ENCODE measurements at places on chromosomes 6 and 20.

DNA sequence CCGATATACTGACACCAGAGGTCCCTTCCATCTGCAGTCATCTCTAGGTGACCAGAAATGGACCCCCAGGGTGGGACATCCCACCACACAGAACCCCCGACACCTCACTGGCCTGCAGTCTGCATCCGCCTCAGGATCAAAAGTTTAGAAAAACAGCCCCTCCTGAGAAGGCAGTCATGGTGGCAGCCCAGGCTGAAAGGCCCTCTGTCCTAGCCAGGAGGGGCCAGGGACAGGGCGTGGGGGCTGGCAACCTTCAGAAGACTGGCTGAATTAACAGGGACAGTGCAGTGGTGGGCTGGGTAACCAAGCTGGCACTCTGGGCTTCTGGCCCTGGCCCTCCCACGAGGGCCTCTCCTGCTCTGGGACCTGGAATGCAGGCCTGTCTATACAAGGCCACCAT lies 34.3 kb upstream of the MDFI start:
- no peak for DNase-seq

DNA sequence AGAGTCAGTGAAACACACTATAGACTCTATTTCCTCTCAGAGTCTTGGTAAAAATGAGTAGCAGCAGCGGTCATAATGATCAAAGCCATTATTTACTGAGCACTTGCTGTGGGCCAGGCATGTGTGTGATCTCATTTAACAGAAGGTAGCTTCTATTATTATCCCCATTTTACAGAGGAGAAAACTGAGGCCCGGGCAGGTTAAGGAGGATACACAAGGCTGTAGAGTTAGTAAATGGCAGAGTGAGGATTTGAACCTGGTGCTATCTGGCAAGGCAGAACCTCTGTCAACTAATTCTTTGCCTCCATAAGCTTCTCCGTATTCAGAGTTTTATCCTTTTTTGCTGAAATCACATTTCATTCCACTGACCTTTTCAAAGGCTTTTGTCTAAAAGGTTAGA lies 122.2 kb upstream of the SALL4 start:
- no peak for DNase-seq

- no peak for DNase-seq
Measured at GRCh38 chr6:139470997-139471396, 96.5 kb upstream of the CITED2 start.

GRCh38 chr20:24141111-24141510 lies 152.5 kb upstream of the GGTLC1 start:
- no peak for DNase-seq

DNA sequence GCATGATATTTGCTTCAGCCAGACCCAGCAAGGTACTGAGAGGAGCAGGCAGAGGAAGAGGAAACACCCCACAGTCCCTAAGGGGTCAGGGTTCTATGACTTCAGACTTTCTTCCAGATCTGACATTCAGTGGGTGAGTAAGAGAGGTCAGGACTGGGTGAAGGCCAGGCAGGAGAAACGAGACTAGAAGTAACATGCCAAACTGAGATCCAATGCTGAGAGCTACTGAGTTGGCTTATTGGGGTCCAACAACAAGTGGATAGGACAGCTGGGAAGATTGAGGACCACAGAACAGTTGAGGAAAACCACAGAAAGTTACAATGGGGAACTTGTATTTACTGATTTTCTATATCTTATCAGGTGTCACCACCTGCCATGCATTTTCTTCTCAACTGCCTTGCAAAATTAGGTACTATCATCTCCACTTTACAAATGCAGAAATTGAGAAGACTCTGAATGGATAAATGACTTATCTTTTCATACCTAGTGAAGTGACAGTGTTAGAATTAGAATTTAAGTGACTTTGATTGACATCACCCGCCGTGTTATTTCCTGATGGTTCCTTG lies 43.8 kb upstream of the HIVEP1 start:
- DNase-seq, result no peak

DNA sequence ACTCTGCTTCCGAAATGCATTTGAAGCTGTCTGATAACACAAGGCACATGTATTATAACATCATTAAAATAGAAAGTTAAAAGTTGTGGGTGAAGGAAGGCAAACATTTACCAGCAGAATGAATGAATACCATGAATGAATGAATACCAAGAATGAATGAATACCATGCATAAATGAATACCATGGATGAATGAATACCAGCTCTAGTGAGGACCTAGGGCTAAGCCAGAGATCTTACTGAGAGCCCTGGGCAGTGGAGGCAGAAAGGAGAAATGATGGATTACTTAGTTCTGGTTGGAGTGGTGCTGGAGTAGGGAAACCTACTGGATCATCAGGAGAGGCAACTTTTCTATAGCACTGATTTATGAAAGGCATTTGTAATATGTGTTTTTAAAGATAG lies 998.0 kb downstream of the KIF16B start:
- no peak for DNase-seq

DNA sequence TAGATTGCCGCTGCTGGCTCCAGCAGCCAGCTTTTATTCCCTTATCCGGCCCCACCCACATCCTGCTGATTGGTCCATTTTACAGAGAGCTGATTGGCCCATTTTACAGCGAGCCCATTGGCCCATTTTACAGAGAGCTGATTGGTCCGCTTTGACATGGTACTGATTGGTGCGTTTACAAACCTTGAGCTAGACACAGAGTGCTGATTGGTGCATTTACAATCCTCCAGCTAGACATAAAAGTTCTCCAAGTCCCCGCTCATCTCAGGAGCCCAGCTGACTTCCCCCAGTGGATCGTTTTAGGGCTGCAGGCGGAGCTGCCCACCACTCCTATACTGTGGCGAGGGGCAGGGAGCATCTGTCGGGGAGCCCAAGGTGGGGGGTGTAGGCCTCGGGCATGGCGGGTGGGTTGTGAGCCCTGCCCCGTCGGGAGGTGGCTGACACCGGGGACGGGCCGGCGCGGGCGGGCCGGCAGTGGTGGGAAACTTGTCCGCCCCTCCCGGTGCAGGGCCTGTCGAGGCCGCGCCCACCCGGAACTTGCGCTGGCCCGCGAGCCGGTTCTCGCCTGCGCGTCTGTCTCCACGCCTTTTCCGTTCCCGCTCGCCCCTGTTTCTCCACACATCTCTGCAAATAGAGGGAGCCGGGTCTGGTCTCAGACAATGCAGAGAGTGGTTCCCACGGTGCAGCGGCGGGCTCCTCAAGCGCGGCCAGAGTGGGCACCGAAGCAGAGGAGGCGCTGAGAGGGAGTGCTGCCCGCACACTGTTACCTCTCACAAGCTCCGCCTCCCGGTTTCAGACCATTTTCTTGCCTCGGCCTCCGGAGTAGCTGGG lies 86.1 kb upstream of the STMND1 start:
- no peak for DNase-seq

GRCh38 chr20:16803965-16804792 lies 56.0 kb downstream of the OTOR start:
- peak; percentile 68 for DNase-seq

- DNase-seq, result no peak
Measured at GRCh38 chr6:124877468-124877867, 84.8 kb upstream of the RNF217 start.

GRCh38 chr6:31899882-31900722 lies 1.8 kb downstream of the ZBTB12 start:
- DNase-seq, result no peak

GRCh38 chr20:23666698-23667097 lies 22.1 kb downstream of the CST4 start:
- DNase-seq, result no peak

- DNase-seq, result peak; percentile 73
Measured at GRCh38 chr6:116536216-116536621, 9.3 kb downstream of the TRAPPC3L start.

GRCh38 chr6:42451333-42452170 lies at the start of gene TRERF1:
TRERF1 (minus strand) TSS chr6:42451926; CDS start chr6:42269590, 182,336 bp downstream.
- peak; percentile 59 for DNase-seq

DNA sequence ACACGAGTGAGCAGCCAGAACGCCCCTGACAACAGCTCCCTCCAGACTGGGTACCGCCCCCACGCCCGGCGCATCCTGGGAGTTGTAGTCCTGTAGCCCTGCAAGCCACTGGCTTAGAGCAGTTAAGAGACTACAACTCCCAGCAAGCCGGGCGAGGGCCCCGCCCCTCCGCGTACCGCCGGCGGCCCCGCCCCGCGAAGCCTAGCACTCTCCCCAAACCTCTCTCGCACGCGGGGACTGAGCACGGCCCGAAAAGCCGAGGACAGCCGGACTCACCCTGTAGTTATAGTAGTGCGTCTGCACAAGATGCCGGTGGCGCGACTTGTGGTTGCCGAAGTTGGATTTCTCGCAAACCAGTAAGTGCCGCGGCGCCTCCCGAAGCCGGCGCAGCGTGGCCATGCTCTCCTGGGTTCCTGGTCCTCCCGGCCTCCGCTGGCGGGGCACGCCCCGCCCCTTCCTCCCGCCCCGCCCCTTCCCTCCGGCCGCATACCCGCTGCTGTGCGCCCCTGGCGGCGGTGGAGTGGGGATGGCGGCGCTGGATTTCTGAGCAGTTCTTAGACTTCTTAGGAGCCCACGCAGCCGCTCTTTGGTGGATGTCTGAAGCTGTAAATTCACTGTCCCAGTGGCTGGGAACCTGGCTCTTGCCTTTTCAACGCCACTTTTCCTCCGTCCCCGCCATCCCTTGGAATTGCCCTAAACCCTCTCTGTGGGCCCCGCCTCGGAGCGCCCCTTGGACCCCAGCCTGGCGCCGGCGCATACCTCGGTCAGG lies at the start of gene RPP40:
TSS of gene RPP40 (minus strand) at position 434 of the 769 bp plus-strand sequence. CDS start at position 399, 35 bp downstream.
- peak; percentile 97 for DNase-seq

- peak; percentile 93 for DNase-seq
Measured at GRCh38 chr6:145814501-145815308, at the start of gene FBXO30. FBXO30 (minus strand) TSS chr6:145814795; CDS start chr6:145806405, 8,390 bp downstream.

DNA sequence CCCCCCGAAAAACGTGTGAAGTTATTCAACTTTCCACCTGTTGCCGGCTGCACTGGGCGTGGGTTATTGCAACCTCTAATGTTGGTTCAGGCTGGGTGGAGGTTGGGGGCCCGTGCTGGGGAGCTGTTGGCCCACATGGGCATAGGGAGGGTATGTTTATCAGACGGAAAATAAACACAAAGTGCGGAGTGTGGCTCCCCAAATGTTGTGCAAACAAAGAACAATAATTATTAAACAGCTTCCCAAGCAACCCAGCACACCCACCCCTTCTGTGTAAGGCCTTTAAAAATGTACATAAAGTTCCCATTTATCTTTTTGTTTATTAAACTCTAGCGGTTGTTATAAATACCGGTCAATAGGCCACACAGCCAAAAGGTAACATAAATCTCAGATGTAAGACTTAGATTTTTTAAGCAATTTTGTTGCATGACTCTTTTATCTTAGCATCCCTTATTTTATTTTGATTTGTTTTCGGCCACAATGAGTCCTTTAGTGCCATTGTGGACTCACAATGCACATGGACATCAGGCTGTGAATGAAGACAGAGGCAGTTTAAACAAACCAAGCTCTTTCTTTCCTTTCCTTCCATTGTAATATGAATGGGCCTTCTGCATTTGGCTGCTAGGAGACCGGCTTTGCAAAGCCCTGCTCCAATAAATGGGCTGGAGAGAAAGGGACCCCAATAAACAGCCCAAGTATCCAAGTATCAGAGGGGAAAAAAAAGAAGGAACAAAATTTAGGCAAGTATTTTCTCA lies 6.9 kb upstream of the DLL1 start:
- DNase-seq, result peak; percentile 46

DNA sequence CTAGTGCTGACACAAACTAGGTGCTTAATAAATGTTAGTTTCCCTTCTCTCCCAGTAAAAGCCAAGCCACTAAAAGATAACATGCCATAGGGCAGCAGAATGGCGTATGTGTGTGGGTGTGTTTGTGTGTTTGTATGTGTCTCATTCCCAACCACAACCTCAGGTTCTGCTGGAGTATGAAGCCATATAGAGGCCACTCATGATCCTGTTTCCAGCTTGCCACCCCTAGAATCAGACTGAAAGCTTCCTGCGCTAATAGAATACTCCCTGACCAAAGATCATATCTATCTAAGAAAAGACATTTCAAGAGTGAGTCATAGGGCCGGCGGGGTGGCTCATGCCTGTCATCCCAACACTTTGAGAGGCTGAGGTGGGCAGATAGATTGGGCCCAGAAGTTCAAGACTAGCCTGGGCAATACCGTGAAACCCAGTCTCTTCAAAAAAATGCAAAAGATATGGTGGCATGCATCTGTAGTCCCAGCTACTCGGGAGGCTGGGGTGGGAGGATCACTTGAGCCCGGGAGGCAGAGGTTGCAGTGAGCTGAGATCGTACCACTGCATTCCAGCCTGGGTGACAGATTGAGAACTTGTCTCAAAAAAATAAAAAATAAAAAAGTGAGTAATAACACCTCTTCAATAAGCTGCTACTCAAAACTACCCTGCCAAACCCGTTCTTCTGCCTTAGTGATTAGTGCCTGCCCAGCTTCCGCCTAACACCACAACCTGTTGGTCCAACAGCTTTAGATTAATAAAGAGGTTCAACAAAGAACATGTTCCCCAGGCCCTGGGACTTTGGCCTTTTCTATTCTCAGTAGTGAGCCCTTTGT lies 11.8 kb upstream of the SNRPC start:
- DNase-seq, result no peak

DNA sequence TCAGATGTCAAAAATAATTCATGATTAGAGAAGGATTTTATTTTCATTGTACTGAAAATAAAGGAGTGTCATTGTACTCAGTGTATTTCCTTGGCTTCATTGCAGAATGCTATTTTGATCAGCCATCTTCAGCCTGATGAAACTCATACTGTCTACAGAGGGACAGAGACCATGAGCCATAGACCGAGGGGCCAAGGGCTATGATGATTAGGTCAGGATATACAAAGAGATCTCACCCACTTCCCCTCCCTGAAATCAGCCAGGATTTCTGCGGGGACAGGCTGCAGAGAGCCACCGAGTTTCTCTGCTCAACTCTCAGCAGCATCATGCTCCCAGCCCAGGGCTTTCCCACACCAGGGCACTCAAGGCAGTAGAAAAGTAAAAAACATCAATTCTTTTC lies 47.0 kb downstream of the ALDH8A1 start:
- no peak for DNase-seq

GRCh38 chr6:37244430-37245310 lies 12.9 kb upstream of the TBC1D22B start:
- peak; percentile 99 for DNase-seq

- DNase-seq, result no peak
Measured at GRCh38 chr6:71465096-71465495, 176.5 kb downstream of the OGFRL1 start.

- no peak for DNase-seq
Measured at GRCh38 chr6:84870672-84871071, 106.3 kb upstream of the TBX18 start.

- no peak for DNase-seq
Measured at GRCh38 chr6:21278375-21278745, 315.2 kb upstream of the SOX4 start.

Data from myocyte (in vitro differentiated cells).